ENCODE measurements at places on chromosomes 16 and 17. TPM values are rescaled to one million over a fixed set of nuclear protein-coding genes. Genes with fewer than 3 reads are reported as not detected.

ABCC1 gene
- total RNA-seq, result 144 TPM

GRCh38 chr17:16061631-16062030 lies 62.0 kb downstream of the TTC19 start:
- DNase-seq, result no peak

VWA3A gene
- not detected for total RNA-seq

GRCh38 chr17:45093444-45094110 lies 32.5 kb downstream of the NMT1 start:
- DNase-seq, result peak; percentile 75

- no peak for DNase-seq
These were observed 46.0 kb downstream of the HS3ST2 start for GRCh38 chr16:22859925-22860324.

TP53TG3B gene
- not detected for total RNA-seq

GAS2L2 gene
- not detected for total RNA-seq

- no peak for DNase-seq
These were observed 71.1 kb downstream of the N4BP1 start for GRCh38 chr16:48538746-48539484.

GRCh38 chr17:70040336-70040735 lies 34.7 kb upstream of the KCNJ16 start:
- DNase-seq, result no peak

JUP gene
- total RNA-seq, result 47.9 TPM

DHX58 gene
- 1.7 TPM for total RNA-seq

GRCh38 chr17:7852262-7852670 lies 2.6 kb upstream of the TMEM88 start:
- no peak for DNase-seq

- peak; percentile 91 for DNase-seq
These were observed 2.8 kb upstream of the UBTF start for GRCh38 chr17:44222112-44222869.

DOC2B gene
- total RNA-seq, result 200 TPM

- DNase-seq, result no peak
These were observed 172.4 kb downstream of the ABCA8 start for GRCh38 chr17:68782789-68783188.

- DNase-seq, result no peak
These were observed 96.4 kb upstream of the NOG start for GRCh38 chr17:56497132-56497531.

ZNF207 gene
- 94.2 TPM for total RNA-seq

SLC16A13 gene
- total RNA-seq, result 1.5 TPM
